ENCODE measurements at places on chromosomes 1 and 21.

GRCh38 chr1:16724718-16725438 lies 15.4 kb upstream of the RNU1-4 start:
- no peak for DNase-seq

DNA sequence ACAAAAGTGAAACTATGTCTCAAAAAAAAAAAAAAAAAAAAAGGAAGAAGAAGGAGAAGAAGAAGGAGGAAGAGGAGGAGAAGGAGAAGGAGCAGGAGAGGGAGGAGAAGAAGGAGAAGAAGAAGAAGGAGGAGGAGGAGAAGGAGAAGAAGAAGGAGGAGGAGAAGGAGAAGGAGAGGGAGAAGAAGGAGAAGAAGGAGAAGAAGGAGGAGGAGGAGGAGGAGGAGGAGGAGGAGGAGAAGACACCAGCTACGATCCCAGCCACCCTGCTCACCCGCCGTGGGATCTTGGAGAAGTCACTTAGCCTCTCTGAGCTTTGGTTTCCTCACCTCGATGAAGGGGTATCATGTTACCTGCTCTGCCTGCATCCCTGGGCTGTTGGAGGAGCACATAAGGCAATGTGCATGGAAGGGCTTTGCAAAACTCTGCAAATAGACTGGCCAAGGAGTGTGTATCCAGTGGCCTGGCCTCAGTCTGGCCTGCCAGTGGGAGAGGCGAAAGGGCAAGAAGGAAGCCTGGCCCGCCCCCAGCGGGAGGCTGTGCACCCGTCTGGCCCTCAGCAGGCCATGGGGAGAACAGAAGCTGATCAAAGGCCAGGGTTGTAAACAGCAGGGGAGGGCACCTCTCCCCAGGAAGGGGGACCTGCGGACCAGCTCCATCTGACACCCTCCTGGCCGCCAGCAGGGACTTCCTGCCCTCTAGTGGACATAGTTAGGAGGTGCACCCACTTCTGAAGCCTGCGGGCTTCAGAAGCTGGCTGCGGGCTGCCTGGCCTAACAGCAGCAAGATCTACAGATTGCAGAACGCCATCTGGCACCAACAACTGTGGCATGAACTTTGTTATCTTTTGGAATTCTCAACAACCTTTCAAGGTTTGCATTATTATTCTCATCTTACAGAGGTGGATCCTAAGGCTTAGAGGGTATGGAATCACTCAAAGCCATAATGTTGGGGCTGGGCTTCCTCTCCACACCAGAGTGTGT lies 19.2 kb upstream of the CDK18 start:
- no peak for DNase-seq

- DNase-seq = no peak
Measured at GRCh38 chr1:246226041-246226440, 281.0 kb downstream of the SMYD3 start.

DNA sequence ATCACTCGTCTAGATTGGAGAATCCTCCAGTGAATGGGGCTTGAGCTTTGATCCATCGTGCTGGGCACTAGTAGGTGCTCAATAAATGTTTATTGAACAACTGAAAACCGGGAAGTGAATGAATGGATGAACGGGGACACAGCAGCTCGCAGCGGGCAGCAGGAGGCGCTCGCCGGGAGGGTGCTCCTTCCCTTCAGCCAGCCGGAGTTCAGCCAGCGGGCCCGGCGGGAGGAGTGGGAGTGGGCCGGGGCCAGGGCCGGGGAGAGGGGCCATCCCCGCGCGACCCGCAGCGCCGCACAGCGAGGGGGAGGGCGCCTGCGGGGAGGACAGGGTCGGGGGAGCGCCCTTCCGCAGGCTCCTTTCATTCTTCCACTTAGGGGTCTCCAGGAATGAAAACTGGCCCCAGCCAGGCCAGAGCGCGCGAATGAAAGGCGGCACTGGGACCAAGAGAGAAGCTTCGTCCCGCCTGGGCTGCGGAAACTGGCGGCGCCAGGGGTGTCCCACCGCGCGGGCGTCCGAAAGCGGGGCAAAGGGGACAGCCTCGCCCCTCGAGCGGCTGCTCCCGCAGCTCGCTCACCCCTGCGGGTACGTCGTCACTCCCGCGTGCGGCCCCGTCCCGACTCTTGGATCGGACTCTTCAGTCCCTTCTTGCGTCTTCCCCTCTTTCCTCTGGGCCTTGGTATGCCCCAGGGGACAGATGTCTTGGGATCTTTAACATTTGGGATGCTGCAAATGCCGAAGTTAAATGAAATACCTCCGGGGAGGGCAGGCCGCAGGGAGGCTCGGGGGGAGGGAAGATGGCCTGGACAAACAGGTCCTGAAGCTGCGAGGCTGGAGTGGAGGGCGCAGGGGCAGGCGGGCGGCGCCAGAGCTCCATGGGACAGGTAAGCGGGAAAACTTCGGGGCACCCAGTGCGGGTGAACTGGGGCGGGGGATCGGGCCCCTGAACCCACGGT lies 3.6 kb upstream of the INAVA start:
- DNase-seq = no peak

DNA sequence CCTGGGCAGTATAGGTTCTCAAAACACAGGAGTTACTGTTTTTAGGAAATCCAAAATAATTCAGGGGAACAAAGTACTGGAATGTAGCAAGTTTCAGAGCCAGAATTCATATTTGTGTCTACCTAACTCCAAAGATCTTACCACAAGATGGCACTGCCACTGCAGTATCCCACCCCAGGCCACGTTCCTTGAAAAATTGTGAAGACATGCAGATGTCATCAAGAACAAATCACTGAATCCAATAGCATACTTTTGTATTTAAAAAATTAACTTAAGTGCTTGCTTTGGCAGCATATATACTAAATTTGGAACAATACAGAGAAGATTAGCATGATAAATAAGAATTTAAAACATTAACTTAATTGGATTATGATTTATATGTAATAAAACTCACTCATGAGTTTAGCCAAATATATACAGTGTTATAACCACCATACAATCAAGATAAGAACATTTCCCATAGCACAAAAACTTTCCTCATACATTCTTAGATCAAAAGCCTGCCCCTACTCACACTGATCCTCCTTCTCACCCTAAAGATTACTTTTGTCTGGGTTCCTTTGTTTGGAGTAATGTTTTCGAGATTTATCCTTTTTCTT lies 209.9 kb downstream of the FAF1 start:
- no peak for DNase-seq

- no peak for DNase-seq
Measured at GRCh38 chr21:31038376-31038775, at the start of gene KRTAP19-8. Gene KRTAP19-8 (minus strand): TSS chr21:31038476. CDS start chr21:31038443, 33 bp downstream.
